SJSA1 (cell line): ENCODE measurements at places on chromosomes 2 and 18. TPM values are rescaled to one million over a fixed set of nuclear protein-coding genes. Genes with fewer than 3 reads are reported as not detected.

DNA sequence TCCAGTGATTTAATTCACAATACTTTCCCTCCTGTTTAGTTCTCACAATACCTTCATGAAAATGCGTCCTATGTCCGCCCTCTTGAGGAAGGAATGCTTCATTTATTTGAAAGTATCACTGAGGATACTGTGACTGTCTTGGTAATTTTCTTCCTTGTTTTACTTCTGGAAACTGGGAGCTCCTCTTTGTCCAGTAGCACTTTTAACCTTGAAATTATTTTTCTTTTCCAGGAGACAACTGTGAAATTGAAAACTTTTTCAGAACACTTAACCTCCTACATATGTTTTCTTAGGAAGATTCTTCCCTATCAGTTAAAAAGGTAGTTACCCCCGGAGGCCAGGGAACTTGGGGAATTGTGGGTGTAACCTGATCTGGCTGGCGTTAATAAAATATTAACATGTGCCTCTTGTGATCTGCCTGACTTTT is 58.9 kb upstream of the STON1 start:
- H3K4me1 ChIP-seq = no peaks in the 10 kb centered on the region
- no peaks in the 10 kb centered on the region for H3K27me3 ChIP-seq
- H3K36me3 ChIP-seq = peaks cover 17% of the 10 kb centered on the region
- no peak overlapping the region for H3K4me3 ChIP-seq

DNA sequence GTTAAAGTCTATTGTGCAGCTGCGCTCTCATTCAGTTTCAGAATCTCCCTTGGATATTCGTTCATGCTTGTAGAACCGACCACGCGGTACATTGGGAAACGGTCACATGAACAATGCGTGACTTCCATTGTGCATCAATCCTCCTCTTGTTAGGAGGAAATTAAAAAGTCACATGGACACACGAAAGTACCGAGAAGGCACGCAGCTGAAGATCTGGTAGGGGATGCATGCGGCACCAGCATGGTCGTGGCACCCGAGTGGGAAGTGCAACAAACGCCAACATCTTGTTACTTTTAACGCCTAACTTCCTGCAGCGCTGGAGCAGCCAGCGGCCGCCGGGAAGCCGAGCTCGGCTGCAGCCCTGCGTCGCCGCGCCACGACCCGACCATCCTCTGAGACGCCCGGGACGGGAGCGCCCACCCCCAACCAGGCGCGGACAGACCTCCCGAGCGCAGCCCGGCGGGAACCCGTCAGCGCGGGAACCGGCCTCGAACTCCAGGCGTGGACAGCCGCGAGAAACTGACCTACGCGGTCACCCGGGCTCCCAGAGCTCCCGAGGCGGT is 412 bp downstream of the OSBPL1A start:
- peak; percentile 48 for DNase-seq
- no peaks in the 10 kb centered on the region for H3K27me3 ChIP-seq
- H3K4me1 ChIP-seq = peaks cover 25% of the 10 kb centered on the region

SERPINB13 gene
- not detected in 2 replicates for total RNA-seq

- H3K36me3 ChIP-seq = no peaks in the 10 kb centered on the region
- 0 out of 2 replicates have a peak, but pooled peaks cover 4% of the 10 kb centered on the region for H3K27me3 ChIP-seq
- peak; percentile 16 for DNase-seq
- no peak overlapping the region for H3K4me3 ChIP-seq
- H3K4me1 ChIP-seq = no peaks in the 10 kb centered on the region
These were observed 77.3 kb upstream of the PHLPP1 start for GRCh38 chr18:62637807-62638687.

DNA sequence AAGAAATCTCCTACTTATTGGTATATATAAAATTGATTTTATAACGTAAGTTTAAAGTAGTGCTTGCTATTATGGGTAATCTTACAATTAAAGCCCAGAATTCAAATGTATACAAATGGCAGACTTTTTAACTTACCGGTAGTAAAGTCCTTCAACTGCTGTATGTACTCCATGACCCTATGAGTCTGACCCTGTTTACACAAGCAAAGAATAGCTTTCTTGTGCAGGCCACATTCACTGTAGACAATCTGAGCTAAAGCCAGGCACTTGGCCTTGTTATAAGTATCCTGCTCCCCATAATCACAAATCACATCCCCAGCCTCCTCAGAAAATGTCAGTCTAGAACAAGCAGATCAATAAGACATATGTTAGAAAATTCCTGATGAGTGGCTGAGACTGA is 51.7 kb downstream of the CLHC1 start:
- no peak overlapping the region for H3K27ac ChIP-seq
- H3K36me3 ChIP-seq = no peaks in the 10 kb centered on the region
- no peaks in the 10 kb centered on the region for H3K27me3 ChIP-seq
- DNase-seq = no peak

- no peak overlapping the region for H3K27ac ChIP-seq
- H3K36me3 ChIP-seq = no peaks in the 10 kb centered on the region
- no peak for DNase-seq
- H3K4me3 ChIP-seq = no peak overlapping the region
- H3K27me3 ChIP-seq = no peaks in the 10 kb centered on the region
These were observed 102.8 kb downstream of the RNF144A start for GRCh38 chr2:7020059-7020458.

- H3K4me3 ChIP-seq = no peak overlapping the region
- no peak for DNase-seq
- no peaks in the 10 kb centered on the region for H3K36me3 ChIP-seq
- peaks cover 81% of the 10 kb centered on the region for H3K4me1 ChIP-seq
- H3K27ac ChIP-seq = no peak overlapping the region
- no peaks in the 10 kb centered on the region for H3K27me3 ChIP-seq
These were observed 116.8 kb upstream of the PKDCC start for GRCh38 chr2:41930807-41931566.

SEPTIN2 gene
- 503 and 517 TPM in 2 replicates for total RNA-seq

CCDC141 gene
- total RNA-seq = not detected in 2 replicates

DYNAP gene
- total RNA-seq = not detected in 2 replicates

DNA sequence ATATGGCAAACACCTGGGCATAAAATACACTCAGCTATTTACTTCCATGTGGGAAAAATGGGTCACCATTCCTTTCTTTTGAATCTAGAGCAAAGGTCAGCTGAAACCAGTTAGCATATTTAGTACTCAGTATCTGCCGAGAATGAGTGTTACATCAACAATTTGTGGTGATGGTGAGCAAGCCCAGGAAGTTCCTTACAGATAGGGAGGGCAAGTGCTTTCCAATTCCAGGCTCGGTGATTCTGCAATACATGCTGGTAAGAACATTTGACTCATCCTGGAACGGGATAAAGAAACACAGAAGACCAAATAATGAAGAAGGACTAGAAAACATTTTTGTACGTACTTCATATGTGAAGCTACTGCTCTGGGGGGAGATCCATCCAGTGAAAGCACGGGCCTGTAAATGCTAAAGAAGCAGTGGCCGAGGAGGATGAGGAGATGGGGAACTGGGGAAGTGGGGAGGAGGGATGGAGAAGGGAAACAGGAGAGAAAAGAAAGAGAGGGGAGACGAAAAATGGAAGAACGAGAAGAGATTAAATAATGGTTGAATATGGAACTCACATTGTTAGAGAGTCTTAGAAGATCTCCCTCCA is 251.9 kb downstream of the TTC32 start:
- H3K4me3 ChIP-seq = no peak overlapping the region
- H3K4me1 ChIP-seq = peaks cover 5% of the 10 kb centered on the region
- no peaks in the 10 kb centered on the region for H3K27me3 ChIP-seq
- DNase-seq = no peak
- H3K27ac ChIP-seq = no peak overlapping the region

- no peak overlapping the region for H3K27ac ChIP-seq
- no peaks in the 10 kb centered on the region for H3K27me3 ChIP-seq
- DNase-seq = no peak
- no peak overlapping the region for H3K4me3 ChIP-seq
- H3K4me1 ChIP-seq = no peaks in the 10 kb centered on the region
These were observed 46.0 kb upstream of the STON1 start for GRCh38 chr2:48483916-48484315.

GRCh38 chr2:226655871-226656270 is 143.7 kb downstream of the IRS1 start:
- no peaks in the 10 kb centered on the region for H3K36me3 ChIP-seq
- H3K27me3 ChIP-seq = no peaks in the 10 kb centered on the region
- H3K4me3 ChIP-seq = no peak overlapping the region
- H3K27ac ChIP-seq = peak overlapping the region; percentile 36
- peaks cover 59% of the 10 kb centered on the region for H3K4me1 ChIP-seq

GRCh38 chr2:10909050-10909995 is 2.4 kb upstream of the KCNF1 start:
- no peak overlapping the region for H3K27ac ChIP-seq
- H3K27me3 ChIP-seq = peaks cover 26% of the 10 kb centered on the region

- no peak overlapping the region for H3K27ac ChIP-seq
- H3K36me3 ChIP-seq = no peaks in the 10 kb centered on the region
These were observed 3.0 kb downstream of the HPCAL1 start for GRCh38 chr2:10305715-10306114.

DNA sequence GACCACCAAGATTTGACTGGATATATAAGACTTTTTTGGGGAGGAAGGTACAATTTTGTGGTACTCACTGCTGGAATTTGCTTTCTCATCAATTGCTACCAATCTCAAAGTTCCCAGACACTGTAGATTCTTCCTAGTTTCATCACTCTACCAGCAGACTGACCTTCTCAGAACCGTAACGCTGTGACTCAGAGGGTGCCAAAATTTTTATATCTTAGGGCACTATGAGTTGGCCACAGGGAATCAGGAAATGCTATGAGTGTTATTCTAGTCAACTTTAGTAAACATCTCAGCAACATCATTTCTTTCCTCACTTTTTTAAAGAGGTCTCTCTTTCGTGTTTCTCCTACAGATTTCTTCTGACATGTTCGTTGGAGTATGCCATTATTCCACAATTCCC is 499.0 kb downstream of the TMX3 start:
- no peaks in the 10 kb centered on the region for H3K27me3 ChIP-seq
- no peak overlapping the region for H3K27ac ChIP-seq
- no peaks in the 10 kb centered on the region for H3K36me3 ChIP-seq
